T follicular helper cell (primary cell): ENCODE measurements at places on chromosomes 3 and 15.

- DNase-seq: no peak
Observed at GRCh38 chr3:155791190-155791589, 14.9 kb downstream of the C3orf33 start.

GRCh38 chr15:80601256-80601655, 93.9 kb upstream of the ABHD17C start:
- DNase-seq: no peak

DNA sequence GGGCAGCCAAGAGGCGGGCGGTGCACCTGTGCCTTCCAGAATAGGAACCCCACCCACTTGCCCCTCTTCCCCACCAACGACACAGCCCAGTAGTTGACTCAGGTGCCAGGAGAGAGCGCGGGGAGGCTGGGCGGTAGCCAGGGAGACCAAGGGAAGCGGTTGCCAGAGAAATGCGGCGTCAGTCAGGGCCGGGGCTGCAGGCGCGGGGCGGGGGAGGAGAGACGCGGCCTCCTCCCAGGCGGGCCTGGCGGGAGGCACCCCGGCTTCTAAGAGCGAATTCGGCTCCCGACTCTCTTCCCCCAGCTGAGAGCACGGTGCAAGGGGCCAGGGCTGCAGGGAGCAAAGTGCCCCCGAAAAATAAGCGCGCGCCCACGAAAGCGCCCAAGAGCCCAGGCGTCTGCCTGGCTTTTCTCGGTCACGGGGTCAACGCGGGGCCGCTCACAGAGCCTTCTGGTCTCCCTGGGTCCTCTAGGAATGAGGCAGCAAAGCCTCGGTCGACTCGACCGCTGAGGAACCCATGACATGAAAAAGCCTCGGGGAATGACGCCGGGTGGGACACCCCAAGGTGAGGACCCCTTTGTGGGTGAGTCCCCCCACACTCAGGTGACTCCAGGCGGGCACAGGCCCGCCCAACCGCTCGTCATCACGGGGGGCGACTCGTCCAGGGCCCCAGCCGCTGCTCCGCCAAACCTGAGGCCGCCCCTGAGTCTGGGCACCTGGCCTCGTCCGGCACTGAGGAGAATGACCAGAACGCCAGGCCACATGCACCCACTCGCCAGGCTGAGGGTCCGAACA, 716 bp downstream of the CPEB1 start:
- DNase-seq: no peak

DNA sequence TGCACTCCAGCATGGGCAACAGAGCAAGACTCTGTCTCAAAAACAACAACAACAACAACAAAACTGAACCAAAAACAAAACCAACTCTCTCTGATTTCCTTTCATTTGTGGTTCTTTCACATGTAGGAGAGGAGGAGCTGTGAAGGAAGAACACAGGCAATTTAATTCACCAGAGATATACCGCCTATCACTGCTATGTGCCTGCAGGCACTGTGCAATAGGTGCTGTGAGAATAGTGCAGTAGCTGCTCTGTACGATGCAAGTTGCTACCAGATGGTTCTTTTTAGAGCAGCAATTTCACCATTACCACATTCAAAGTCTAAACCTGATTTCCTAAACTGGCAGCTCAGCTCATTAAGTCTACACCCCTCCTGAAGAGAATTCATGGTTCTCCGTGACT, 11.3 kb upstream of the PROK2 start:
- no peak for DNase-seq

- DNase-seq: no peak
Observed at GRCh38 chr15:73683777-73684580, at the start of gene CD276. TSS of gene CD276 (plus strand) at chr15:73684383. CDS start at chr15:73699640, 15,257 bp downstream.

DNA sequence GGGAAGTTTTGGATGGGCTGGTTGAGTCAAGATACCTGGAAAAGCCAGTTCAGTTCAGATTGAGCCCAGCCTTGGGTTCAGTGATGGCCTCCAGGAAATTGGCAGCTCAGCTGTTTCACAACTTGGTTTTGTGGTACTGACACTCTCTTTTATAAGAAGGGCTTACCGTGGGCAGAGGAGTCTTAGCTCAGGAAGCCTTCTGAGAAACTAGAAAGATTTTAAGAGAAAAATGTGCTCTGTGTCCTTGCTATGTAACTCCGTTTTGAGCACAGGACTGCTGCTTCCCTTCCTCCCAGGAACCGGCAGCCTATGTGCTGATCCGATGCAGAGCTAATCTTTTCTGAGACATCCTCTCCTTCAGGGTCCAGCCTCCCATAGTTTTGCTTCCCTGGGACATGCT, 46.6 kb upstream of the RASGRP1 start:
- no peak for DNase-seq

DNA sequence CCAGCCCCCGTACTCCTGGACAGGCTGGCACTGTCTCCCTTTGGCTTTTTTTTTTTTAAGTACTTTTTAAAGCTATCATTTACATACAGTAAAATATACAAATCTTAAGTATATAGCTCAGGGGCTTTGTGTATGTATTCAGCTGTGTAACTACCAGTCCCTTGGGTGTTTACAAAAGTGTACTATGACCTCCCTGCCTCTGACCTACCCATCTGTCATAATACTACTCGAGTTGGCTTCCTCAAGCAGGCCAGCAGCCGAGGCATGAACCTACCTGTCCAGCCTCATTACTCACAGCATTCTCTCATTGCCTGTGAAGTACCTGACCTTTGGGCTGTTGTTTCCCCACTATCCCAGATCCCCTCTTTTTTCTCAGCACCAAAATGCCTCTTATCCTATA, 33.2 kb downstream of the ABHD2 start:
- no peak for DNase-seq

GRCh38 chr3:187271582-187271981, 20.0 kb downstream of the MASP1 start:
- DNase-seq: no peak

DNA sequence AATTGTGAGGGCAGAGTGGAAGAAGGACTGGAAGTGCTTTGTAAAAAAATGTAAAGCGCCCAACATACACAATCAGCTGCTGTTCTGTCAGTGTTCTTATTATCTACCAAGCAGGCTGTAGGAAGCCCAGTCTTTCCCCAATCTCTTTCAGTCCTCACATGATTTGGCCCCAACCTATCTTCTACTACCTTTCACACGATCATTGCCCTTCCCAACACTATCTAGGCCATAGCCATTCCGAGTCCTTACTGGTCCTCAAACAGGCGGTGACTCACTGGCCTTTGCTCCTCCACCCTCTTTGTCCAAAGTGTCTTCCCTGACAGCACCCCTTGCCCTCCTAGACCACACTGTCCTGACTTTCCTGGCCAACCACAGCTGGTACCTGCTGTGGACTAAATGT, 861 bp upstream of the RFT1 start:
- no peak for DNase-seq

GRCh38 chr3:149688122-149688757, 30.4 kb upstream of the WWTR1 start:
- DNase-seq: no peak

GRCh38 chr15:57920911-57921310, 144.6 kb downstream of the ALDH1A2 start:
- no peak for DNase-seq

- no peak for DNase-seq
Observed at GRCh38 chr15:73010154-73011152, 41.8 kb upstream of the NEO1 start.

- no peak for DNase-seq
Observed at GRCh38 chr3:123764647-123765046, 119.5 kb downstream of the MYLK start.

- DNase-seq: no peak
Observed at GRCh38 chr3:101170062-101170771, 150.2 kb downstream of the IMPG2 start.

DNA sequence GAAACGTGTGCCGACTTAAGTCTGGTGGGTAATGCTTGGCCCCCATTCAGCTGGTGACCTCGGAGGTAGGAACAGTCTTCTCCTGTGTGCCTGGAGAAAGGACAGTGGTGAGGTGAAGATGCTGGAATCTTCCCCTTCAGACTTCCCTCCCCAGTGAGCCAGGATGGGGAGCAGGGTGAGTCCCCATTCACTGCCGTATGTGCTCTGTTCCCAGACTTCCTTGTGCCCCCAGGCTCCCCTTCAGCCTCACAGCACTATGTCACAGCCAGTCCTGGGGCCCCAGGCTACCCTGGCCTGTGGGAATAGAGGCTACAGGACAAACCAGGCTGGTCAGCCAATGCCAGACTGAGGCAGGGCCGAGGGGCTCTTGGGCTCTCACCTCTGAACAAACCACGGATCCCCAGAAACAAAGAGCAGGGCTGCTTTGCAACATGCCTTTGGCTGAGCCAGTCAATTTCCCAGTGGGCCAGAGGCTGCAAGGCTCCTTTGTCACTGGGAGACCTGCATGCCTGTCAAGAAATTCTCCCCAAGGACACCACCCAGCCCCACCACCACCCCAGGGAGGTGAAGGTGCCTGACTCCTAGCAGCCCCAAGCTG, 31.8 kb upstream of the HHATL start:
- no peak for DNase-seq

GRCh38 chr15:66883284-66883911, 181.4 kb downstream of the SMAD6 start:
- no peak for DNase-seq

DNA sequence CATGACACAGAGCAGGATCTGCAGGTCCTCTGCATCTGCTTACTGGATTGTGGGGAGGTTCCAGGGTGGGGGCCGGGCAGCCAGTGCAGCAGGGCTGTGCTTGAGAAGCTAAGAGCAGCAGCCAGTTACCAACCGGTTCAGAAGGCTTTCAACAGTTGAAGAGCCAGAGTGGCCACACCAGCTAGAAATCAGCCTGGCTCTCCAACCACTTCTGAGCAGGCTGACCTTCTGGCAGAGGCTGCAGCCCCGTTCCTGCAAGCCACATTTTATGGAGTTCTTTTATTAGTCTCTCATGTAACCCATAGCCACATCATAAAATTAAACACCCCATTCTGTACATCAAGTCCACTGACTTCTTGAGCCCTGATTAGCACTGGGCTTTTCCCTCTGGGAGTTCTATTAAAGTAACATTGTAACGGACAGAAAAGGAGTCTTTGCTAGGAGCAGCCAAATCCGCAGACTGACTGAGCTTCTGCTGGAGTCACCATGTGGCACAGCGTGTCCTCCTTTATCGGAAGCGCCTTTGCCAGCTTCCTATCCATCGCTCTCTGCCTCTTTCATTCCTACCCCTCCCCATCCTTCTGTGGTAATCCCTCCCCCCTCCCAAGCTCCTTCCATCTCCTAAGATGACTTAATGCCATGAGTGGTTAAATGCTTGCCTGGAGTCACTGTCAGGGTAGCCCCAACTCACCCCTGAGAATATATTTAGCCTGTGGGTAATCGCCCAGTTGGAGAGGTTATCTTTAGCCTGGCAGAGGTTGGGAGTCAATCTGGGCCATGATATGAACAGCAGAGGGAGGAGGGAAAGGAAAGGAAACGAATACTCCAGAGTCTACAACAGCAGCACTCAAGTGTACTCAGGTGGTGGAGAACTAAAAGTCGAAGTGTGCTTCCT, 138.5 kb upstream of the HES1 start:
- DNase-seq: no peak

- DNase-seq: no peak
Observed at GRCh38 chr15:56736881-56737707, 3.8 kb upstream of the ZNF280D start.

- no peak for DNase-seq
Observed at GRCh38 chr15:89122505-89123180, 34.4 kb downstream of the ABHD2 start.

DNA sequence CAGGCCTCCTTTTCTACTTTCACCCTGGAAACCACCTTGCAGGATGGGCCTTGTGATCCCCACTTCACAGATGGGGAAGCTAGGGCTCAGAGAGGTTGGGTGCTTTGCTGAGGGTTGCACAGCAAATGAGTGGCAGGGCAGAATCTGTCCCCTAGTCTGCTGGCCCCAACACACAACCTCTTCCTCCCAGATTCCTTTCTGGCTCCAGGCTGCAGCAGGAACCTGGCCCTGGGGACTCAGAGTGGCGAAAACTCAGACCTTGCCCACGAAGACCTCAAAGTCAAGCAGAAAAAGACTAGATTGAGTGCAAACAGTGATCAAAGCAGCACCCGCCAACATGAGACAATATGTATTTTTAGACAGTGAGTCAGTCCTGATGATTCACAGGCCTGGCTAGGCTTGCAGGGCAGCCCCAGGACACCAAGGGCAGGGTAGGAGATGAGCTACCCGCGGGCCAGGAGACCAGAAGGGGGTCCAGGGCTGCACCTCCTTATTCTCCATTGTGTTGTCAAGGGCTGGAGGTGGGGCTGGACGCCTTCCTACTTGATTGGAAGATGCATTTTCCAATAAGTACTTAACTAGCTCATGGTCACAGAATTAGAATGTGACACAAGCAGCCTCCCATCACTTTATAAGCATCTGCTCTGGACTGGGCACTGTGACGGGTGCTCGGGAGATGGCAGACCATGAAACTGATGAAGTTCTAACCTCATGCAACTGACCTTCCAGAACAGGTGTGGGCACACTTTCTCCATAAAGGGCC, 23.9 kb downstream of the GOLGA6L2 start:
- no peak for DNase-seq

- no peak for DNase-seq
Observed at GRCh38 chr15:78617076-78617475, 3.7 kb downstream of the CHRNA3 start.

DNA sequence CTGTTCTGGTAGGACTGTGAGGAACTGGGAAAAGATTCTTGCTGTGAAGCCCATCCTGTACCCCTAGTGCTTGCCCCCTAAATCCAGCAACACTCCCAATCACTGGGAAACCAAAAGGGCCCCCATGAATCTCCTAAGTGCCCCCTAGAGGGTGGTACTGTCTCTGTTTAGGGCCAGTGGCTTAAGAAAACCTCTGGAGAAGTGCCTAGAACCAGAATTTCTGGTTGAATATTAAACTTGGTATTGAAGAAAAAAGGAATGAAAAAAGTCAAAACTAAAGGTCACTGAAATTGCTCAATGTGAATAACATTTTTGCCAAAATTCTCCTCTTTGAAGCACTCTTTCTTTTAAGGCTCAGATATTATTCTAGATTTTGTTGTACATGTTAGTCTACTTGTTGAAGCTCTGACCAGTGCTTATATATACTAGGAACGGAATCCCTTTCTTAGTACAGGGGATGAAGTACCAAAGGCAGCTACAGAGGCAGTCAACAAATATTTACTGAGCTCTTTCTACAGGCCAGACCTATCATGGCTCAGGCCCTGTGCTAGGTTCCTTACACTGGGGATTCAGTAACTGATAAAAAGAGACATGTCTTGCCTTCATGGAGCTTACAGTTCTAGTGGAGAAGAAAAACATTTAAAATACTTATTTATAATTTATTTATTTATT, 138.8 kb downstream of the MYLK start:
- DNase-seq: no peak

- no peak for DNase-seq
Observed at GRCh38 chr15:57384816-57385215, 8.5 kb downstream of the CGNL1 start.

DNA sequence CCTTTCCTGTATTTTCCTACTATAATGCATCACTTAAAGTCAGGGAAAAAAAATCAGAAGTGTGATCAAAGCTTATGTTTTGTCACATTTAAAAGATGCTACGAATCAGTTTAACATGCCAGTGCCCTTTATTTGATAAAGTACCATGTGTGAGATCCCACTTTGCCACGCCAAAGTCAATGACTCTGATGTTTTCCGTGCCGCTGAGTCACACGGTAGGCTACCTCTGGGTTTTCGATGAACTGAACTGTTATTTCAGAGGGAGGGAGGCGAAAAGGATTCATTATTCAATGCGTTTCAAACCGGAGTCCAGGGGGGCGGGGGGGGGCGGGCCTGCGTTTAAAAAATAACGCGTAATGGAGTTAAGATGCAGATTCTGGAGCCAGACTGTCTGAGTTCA, 203.0 kb downstream of the ABHD5 start:
- DNase-seq: no peak
